ENCODE measurements at places on chromosomes 1 and 21.

GRCh38 chr1:51952638-51953037 is 37.9 kb downstream of the RAB3B start:
- DNase-seq = no peak

DNA sequence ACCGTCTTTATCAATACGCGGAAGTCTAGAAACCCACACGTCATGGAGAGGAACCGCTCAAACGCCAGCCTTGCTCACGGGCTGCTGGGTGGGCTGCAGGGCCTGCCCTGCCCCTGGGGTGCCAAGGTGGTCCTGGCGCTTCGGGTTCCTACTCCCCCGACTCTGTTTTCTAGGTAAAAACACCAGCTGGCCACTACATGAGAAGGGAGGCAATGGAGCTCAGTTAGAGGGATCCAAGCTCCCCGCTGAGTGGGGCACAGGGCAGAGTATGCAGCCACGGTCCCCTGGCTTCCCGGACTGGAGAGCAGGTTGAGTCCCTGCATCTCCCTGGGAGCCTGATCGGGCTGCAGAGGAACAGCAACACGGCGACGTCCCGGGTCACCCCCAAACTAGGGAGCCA is 41.2 kb upstream of the RIPK4 start:
- no peak for DNase-seq

DNA sequence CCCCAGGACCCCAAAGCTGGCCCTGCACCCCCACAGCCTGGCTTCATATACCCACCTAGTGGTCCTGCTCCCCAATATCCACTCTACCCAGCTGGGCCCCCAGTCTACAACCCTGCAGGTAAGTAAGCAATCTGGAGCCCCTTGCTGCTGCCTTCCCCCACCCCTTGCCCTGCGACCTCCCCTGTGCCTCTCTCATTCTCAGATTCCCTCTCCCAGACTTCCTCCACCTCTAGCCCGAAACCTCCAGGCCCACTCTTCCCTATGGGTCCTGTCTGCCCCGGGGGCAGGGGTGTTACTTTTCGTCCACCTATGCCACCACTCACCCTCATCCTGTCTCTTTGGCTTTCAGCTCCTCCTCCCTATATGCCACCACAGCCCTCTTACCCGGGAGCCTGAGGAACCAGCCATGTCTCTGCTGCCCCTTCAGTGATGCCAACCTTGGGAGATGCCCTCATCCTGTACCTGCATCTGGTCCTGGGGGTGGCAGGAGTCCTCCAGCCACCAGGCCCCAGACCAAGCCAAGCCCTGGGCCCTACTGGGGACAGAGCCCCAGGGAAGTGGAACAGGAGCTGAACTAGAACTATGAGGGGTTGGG is 2.9 kb downstream of the SHISA4 start:
- DNase-seq = no peak

GRCh38 chr1:151583796-151584195 is 28.1 kb upstream of the SNX27 start:
- DNase-seq = no peak

- DNase-seq = peak; percentile 17
These were observed 57.5 kb downstream of the IARS2 start for GRCh38 chr1:220151454-220151853.

DNA sequence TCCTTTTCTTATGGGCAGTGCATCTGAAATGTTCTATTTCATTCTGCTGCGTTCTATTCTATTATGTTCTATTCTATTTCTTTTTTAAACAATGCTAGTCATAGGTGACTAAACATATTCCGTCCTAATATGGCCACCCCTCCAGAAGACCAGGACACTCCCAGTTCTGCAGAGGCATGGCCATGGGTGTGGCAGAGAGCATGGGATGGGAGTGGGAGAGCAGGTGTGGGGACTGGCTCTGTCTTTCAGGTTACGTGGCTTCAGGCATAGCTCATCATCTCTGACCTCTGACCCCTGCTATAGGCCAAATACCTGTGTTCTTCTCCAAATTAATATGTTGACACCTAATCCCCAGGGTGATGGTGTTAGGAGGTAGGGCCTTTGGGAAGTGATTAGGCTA is 33.4 kb upstream of the TLR5 start:
- DNase-seq = no peak

- DNase-seq = peak; percentile 95
These were observed 28.9 kb upstream of the LAPTM5 start for GRCh38 chr1:30786264-30786991.

- DNase-seq = peak; percentile 67
These were observed at the start of gene EPHA2 for GRCh38 chr1:16155537-16156410. EPHA2 (minus strand) TSS chr1:16156069; CDS start chr1:16155932, 137 bp downstream.

DNA sequence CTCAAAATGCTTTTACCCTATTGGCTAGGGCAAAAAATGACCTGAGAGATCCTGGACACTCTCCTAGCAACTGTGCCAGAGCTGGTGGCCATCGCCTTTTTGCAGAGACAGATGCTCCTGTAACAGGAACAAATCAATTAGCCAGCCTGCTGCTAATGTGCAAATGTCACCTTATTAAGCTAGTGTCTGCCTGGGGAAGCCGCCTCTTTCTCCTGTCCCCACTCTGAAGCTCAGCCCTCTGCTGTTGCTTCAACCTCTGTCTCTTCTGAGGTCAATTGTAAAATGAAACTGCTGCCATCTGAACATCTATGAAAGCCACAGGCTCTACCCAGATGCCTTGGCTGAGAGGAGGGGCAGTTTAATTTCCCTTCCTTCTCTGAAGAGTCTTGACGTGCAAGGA is 85.5 kb upstream of the CACNA1E start:
- DNase-seq = no peak

DNA sequence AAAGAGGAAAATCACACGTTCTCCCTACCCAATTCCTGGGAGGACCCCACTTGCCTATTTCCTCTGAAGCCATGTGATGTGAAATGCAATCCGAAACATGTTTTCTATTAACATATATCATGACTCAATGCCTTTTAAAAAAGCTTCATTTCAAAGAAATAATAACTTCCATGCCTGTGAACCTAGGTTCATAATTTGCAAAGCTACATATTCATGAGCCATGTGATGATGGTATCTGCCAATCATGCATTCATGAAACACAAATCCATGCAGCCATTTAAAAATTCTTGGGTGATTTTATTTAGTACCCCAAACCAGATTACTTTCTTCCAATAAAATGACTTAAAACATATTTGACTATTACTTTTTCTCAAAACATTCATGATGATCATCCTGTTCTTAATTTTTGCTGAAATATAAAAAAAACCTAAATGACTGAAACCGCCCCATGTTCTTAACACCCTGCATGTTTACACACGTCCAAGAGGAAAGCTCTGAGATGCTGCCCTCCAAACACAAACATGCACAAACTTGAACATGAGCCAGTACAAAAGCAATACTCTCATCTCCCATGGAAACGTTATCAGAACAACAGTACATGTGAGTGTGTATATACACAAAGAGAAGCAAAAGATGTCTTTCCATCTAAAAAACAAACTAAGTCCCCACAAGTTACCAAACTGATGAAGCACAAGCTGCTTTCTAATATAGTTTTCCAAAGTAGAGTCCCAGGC is 140.1 kb downstream of the TGFBR3 start:
- no peak for DNase-seq

DNA sequence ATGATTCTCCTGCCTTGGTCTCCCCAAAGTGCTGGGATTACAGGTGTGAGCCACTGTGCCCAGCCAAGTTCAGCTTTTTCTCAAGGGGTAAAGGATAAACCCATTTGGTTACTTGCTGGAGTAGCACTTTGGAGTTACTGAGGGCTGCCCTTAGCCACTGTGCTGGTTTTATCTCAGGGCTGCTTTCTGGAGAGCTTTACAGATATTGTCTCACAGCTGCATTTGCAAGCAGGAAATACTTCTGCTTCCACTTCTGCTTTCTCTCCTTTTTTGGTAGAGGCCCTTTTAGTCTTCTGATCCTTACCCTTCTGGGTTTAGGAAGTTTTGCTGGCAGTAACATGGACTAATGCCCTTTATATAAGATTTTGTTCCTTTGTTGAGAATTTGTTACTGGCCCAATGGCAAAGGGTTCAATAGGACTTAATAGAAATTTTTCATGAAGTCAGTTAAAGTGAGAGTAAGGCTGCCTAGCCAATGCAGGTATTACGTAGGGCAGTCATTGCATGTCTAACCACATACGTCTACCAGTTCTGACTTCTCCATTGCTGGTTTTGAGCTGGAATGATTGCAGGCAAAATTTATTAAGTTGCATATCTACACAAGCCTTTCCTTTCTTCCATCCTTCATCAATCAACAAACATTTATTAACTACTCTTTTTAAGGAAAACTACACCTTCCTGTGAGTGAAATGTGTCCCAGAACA is 24.4 kb downstream of the CAP1 start:
- no peak for DNase-seq

- no peak for DNase-seq
These were observed 890.9 kb downstream of the MRPL39 start for GRCh38 chr21:24716281-24716918.

- no peak for DNase-seq
These were observed 34.6 kb downstream of the IL12RB2 start for GRCh38 chr1:67342076-67342890.

DNA sequence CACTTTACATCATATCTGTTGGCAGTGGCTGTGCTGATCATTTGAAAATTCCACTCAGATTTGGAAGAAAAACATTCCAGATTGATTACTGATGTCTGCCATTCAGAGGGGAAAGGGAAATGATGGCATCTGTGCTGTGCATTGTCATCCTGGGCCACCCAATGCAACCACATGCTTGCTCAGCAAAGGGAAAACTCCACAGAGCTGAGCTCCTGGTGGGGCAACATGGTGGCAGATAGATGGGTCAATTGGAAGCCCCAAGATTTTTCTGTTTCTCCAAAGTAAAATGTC is 11.8 kb downstream of the OXCT2 start:
- DNase-seq = no peak

DNA sequence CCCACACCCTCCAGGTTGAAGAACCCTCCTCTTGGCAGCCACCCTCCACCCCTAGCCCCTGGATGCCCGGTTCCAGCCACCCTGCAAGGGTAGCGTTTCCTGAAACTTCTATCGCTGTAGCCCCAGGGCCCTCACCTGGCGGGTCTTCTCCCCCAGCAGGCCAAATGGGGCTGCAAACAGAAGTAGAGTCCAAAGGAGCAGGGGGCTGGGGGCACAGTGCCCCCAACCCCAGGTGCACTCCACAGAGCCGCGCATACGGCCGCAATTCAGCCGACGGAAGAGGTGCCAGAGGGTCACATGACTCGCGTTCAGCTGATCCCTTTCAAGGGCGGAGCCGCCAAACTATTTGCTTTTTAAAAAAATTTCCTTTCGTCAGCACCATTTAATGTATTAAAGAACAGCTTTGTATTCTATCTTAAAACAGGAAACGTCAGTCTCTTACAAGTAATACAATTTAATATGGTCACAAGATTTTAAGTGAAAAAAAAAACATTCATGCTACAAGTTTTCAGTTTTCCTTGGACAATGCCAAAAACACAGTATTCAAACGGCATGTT is at the start of gene GLMP:
GLMP (minus strand) TSS at position 289 of the 557 bp plus-strand sequence; CDS start at position 255, 34 bp downstream.
- peak; percentile 88 for DNase-seq

DNA sequence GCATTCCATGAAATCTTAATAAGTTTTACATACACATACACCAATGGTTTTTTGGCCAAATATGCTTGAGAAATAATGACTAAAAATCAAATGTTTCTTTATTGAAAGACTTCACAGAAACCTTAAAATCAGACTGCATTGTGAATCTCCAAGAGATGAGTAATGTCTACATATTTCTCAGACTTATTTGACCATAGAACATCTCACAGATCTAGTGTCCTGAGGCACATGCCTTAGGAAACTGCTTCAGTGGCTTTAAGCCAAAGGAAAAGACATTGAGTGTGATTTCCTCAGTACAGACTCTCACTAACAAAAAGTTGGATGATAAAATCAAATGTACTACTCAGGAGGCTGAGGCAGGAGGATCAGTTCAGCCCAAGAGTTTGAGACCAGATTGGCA is 6.2 kb upstream of the C1orf105 start:
- no peak for DNase-seq

GRCh38 chr1:117636637-117637425 is 31.0 kb downstream of the TENT5C start:
- DNase-seq = no peak

DNA sequence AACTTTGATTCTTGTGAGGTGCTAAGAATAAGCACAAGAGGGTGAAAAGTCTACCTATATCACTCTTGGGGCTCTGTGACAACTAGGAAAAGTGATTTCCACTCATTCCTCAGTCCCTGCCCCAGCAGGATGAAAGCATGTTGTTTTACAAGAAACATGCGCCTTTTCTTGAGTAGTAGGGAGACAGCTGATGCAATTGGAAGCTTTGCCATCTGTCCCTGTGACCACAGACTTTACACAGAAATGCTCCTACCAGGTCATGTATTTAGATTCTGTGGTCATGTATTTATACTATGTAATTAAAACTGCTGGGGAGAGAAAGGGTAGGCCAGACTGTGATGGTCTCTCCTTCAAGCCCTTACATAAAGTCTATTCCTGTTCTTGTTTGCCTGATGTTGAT is 445.5 kb downstream of the PTPRC start:
- DNase-seq = no peak

DNA sequence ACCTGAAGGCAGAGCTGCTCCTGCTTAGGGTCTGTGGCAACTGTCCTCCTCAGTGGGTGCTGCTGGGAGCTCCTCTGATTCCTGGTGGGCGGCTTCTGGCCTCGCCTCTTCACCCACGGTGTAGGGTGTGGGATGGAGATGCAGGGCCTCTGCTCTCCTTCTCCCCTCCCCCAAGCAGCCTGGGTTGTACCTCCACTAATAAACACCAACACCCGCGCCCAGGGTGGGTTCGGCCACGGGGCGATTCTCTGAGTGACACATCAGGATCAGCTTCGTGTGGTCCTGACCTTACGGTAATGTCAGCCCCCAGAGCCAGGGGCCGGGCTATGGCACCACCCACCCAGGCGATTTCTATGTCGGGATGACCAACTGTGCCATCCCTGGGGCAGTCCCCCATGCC is 23.7 kb downstream of the KRTAP10-1 start:
- no peak for DNase-seq

DNA sequence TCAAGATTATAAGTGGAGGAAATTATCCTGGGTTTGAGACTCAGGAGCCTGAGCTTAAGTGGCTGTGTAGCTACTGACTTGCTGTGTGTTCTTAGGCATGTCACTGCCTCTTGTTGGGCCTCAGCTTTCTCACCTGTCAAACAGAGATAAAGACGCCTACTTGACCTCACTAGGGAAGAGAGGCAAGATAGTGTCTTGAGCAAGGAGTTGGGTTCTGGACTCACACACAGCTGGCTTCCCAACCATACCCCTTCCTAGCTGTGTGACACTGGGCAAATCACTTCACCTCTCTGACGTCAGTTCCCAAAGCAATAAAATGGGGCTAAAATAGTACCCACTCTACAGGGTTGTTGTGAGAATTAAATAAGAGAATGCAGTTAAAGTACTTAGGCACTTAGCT is 11.6 kb upstream of the EPB41 start:
- DNase-seq = no peak

- DNase-seq = no peak
These were observed 143.0 kb downstream of the MRPL39 start for GRCh38 chr21:25464275-25464674.

- no peak for DNase-seq
These were observed 20.3 kb downstream of the CDCP2 start for GRCh38 chr1:54132495-54132894.

- DNase-seq = no peak
These were observed 16.7 kb downstream of the STYXL2 start for GRCh38 chr1:167110586-167110985.
